ENCODE measurements at places on chromosomes 6 and 20.

DNA sequence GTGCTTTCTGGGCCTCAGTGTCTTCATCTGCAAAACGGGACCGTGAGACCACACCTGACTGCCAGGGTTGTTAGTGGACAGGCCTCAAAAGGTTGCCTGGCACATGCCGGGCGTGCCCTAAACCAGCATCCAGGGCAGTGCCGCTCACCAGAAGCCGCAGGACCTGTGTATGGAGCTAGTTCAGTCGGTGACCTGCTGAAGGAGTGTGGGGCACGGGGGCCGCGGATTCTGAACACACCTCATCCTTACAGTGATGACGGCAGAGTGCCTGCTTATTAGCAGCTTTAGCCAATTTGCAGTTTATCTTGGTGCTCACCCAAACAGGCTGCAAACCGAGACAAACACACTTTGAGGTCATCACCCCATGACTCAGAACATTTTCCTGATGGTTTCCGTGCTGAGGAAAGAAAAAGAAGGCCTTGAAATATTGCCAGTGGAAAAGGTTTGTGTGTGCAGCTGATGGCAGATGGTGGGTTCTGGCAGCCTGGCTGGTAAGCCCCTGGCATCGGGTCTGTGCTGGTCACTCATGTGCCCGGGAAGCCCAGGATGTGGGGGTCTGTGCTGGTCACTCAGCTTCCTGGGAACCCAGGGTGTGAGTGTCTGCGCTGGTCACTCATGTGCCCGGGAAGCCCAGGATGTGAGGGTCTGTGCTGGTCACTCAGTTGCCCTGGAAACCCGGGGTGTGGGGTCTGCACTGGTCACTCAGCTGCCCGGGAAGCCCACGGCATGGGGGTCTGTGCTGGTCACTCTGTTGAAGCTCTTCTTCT is 153.8 kb downstream of the ERMARD start:
- DNase-seq = no peak

DNA sequence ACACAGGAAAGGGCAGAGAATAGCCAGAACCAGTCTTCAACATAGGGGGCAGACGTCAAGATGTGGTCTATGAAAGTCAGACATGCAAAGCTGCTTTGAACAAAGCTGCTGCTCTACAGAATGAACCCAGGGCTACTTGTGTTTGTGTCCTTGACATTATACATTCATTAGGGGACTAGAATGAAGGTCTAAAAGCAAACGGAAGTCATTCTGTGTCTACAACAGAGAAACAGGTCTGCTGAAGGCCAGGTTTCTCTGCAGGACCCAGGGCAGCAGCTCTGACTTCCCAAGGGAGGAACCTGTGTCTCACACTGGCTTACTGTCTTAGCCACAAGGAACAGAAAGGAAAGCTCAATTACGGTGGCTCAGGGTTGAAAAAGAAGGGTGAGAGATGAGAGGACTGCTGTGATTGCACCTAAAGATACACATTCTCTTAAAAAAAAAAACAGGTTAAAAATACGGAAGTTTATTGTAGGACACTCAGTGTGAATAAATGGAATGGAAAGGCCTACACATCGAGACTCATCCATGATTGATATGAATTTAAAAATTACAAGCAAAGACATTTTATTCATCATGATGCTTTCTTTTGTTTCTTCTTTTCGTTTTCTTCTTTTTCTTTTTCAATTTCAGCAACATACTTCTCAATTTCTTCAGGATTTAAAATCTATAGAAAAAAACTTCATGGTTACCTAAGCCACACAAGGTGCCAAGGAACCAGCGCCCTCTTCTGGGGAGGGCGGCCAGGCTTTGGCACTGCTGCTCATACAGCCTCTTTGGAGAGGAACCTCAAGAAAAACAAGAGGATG is 6.7 kb downstream of the PSMA7 start:
- no peak for DNase-seq

DNA sequence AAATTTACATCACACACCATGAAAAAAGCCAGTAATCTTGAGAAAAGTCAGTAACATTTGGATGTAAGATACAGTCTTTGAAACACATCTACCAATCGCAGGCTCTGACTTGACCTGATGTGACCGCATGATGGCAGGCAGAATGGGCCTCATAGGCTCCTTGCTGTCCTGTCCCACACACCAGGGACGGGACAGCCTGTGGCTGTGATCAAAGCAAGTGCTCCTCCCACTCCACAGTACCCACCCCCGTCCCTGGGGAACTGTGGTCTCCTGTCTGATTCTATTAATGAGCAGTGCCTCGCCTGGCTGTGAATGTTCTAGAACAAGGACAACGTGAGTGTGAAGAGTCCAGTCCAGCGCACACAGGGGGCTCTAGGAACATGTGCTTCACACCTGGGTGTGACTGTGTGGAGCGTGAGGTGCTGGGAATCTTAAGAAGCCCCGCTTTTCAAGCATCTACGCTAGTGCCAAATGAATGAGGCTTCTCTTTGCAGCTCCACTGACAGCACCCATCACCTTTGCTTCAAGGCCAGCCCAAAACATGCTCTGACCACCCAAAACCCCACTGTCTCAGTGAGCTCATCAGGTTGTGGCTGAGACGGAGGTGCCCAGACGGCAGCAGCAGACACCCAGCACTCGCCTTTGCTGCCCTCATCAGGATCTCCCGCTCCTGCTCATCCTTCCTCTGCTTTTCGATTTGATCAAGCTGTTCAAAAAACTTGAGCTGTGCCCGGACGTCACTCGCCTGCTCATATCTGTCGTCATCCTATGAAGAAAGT is 67.1 kb downstream of the TAF4 start:
- DNase-seq = no peak

GRCh38 chr6:31871046-31871659 is 7.6 kb downstream of the SLC44A4 start:
- DNase-seq = no peak

- no peak for DNase-seq
These were observed 378.7 kb upstream of the ADGRB3 start for GRCh38 chr6:68256391-68256790.

- no peak for DNase-seq
These were observed 23.8 kb upstream of the FAM50B start for GRCh38 chr6:3825331-3825831.

DNA sequence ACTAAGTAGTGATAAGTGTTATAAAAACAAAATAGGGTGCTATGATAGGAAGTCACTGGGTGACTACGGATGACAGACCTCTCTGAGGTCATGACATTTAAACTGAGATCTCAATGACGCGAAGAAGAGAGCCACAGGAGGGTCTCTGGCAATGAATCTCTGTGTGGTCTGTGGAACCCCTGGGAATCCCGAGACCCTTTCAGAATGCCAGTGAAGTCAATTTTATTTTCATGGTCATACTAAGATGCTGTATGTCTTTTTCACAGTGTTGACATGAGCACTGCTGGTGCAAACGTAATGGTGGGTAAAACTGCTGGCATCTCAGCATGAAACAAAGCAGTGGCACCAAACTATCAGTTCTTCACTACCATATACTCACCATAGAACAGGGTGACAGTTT is 155.0 kb downstream of the GJA10 start:
- DNase-seq = no peak

GRCh38 chr6:51487937-51488336 is 599.5 kb downstream of the PKHD1 start:
- DNase-seq = no peak

DNA sequence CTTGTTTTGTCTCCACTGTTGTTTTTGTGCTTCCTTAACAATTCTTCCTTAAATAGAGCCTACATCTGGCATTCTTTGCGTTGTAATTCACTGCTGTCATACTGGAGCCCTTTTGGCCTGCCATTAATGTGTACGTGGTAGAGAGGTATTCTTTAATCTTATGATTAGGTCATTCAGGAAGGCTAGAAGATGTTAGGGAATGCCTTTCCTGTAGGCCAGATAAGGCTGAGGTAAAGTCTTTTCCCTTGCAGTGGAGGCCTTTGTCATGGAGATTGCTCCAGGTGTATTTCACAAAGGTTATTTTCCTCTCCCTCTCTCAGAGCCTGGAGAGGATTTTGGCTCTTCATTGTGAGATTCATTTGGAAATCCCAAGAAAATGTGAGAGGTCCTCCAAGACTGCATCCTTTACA is 146.9 kb downstream of the FUT9 start:
- DNase-seq = no peak

- no peak for DNase-seq
These were observed 1144.5 kb downstream of the HACE1 start for GRCh38 chr6:103715269-103715668.

- DNase-seq = no peak
These were observed 42.8 kb downstream of the CTCFL start for GRCh38 chr20:57482148-57482547.

DNA sequence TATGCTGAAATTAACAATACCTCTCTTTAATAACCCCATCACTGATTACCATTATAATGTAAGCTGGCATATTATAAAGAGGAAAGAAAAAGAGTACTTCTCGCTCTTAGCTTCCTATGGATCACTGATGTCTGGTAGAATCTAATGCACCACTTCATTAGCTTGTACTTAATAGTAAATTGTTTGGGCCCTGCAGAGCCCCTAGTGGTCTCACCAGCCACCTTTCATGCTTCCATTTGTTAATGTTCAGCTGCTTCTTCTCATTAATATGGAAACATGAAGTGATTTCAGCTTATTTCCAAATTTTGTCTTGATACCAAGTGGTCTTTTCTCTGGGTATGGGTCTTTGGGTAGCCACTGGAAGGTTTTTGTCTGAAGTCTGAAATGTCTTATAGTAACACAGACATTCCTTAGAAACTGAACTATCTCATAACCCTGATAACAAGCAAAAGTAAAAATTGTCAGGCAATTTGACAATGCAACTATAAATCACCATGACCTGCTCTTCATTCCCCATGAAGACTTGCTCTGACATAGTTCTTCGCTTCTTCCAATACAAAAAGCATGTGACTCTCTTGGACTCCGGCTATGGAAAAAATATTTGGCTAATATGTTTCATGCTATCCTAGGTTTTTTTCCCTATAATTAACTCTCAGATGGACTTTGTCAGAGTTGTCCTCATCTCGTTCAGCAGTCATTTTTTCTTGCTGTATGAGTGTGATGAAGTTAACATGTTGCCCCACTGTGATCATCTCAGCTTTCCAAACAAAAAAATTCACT is 395.8 kb upstream of the MARCKS start:
- DNase-seq = no peak

DNA sequence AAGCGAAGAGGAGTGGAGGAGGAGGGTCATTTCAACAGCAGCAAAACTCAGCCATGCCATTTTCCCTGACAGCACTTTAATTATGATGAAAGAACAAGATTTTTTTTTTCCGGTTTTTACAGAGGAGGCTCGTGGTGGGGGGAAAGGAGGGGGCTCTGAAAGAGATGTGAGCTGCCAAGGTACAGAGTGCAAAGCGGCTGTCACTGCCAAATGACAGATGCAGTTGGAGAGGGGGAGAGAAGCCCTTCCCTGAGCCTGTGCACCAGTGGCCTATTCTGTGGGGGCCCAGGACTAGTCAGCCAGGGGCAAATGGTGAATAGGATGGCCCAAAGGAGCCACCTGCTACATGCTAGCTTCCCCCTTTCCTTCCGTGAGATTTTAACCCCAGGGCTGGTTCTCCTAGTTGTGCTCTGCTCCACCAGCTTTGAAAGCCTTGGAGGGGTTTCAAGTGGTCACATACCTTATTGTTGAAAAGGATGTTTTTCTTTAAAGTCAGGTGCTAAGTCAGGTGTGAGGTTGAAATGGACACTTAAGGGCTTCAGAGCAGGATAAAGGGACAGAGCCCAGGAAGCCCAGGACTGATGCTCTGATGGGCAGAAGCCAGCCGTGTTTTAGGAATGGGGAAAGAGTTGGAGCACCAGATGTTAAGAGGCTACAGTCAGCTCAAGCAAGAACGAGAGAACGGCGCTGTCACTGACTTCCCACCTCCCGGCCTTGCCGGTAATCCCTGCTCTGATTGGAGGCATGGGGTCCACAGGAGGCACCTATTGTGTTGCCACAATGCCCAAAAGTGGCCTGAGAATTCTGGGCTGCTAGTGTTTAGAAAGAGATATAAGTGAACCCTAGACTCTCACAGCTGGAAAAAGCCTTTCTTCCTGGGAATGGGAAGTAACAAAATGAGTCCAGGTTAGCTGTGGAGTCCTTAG is 24.8 kb downstream of the GNAS start:
- no peak for DNase-seq

- no peak for DNase-seq
These were observed 68.5 kb downstream of the DNAH8 start for GRCh38 chr6:38783443-38784228.

GRCh38 chr6:149389509-149390297 is 10.4 kb upstream of the SUMO4 start:
- no peak for DNase-seq

- DNase-seq = no peak
These were observed 18.2 kb downstream of the SNAP25 start for GRCh38 chr20:10236540-10237533.

DNA sequence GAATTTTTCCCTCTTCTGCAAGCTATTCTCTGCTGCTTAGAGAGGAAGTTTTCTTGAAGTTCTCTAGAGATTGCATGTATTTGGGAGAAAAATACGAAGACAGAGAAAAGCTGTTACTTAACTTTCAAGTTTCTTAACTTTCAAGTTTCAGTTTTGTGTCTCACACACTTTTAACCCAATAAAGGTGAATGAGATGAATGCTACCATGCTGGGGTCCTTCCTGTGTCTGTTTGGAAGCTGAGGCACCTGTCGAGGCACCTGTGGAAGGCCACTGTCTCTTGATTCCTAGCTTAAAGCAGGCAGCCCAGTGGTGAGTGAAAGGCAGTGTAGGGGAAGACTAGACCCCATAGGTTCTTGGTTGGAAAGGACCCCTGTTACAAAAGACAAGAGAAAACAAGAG is 372.8 kb upstream of the JARID2 start:
- no peak for DNase-seq

GRCh38 chr6:72048080-72048479 is 161.7 kb downstream of the RIMS1 start:
- no peak for DNase-seq

DNA sequence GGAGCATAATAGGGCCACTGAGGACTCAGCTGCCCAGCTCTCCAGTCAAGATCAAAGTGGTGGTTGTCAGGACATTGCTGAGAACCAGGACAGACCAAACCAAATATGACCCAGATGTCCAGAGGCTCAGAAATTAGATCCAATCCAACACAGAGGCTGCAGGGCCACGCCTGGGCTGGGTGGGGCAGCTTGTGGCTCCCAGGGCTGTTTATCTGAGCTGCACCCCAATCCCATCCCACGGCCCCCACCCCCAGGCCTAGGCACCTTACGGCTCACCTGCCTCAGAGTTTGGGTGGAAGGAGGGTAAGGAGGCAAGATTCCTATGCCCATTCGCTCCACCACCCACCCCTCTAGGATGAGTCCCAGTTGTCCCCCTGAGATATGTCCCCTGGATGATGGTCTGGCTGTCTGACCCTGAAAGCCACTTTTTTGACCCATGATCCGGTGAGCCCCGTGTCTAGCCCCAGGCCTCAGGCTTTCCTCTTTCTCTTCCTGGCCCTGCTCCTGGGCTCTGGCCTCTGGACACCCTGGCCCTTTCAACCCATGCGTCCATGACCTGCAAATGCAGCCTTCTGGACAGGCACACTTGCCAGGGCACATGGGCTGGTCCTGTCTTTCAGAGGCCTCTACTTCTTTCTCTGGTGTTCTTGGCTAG is 40.0 kb downstream of the CPXM1 start:
- DNase-seq = no peak

Data from GM12892 (cell line).